NCI-H460 (cell line): ENCODE measurements at places on chromosomes 1 and 21.

DNA sequence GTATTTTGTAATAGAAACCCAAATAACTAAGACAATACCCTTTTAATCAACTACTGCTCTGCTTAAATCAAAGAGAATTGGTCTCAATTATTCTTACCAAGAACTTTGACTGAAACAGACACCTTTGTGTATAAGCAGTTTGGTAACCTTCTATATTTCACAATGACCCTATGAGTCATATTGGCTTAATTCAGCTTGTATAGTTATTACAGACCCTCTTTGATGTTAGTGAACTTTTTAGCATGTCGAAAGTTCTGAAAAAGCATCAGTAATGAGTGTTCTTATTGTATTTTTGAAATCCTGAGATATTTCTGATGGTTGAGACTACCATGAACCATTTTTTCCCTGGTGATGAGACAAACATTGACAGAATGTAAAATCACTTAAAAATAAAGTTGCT is 43.3 kb upstream of the RABGAP1L start:
- DNase-seq: no peak

DNA sequence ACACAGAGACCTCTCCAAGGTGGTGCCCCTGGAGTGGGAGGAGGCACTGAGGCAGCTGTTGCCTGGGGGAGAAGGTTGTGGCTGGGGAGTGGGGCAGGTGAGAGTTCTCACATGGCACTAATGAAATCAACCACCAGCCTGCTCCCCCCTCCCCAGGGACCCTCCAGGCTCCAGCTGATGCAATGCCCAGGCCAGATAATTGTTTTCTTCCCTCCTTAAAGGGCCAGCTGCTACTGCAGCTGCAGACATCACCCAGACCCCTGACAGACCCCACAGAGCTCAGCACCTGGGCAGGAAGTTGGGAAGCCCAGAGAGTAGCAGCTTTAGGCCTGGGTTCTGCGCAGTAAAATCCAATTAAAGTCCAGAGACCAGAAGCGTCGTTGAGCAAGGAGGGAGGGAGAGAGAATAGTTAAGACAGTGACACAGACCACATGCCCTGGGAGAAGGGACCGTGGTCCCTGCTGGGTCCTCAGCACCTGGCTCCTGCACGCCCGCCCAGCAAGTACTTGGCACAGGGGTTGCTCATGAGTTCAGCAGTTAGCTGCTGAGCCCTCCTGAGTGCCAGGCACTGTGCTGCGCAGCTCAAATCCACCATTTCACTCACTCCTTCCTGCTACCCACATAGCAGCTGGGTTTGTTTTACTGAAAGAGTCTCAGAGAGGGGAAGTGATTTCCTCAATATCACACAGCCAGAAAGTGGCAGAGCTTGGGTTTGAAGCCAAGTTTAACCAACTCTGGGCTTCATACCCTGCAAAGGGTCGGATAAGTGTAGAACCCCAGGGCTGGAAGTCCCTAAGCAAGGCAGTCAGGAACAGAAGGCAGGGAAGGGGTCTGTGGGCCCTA is 1.9 kb downstream of the RIMS3 start:
- no peak for DNase-seq

- no peak for DNase-seq
These were observed 56.7 kb upstream of the GCLM start for GRCh38 chr1:93965888-93966287.

DNA sequence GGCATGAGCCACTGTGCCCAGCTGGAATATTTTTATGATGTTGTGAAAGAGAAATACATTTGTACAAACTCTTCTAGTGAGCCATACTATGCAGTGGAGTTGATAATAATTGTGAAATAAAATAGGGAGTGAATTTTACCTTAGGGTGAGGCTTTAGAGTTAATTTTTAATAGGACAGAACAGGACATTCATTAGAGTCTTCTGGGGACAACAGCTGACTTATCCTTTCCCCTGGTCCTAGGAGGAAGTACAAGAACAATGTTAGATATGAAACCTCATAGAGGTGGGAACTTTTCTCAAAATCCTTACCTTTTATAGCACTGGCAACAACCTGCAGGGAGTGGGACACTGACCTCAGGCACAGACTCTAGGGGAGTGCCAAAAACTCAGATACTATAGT is 21.9 kb downstream of the HAO2 start:
- DNase-seq: no peak

DNA sequence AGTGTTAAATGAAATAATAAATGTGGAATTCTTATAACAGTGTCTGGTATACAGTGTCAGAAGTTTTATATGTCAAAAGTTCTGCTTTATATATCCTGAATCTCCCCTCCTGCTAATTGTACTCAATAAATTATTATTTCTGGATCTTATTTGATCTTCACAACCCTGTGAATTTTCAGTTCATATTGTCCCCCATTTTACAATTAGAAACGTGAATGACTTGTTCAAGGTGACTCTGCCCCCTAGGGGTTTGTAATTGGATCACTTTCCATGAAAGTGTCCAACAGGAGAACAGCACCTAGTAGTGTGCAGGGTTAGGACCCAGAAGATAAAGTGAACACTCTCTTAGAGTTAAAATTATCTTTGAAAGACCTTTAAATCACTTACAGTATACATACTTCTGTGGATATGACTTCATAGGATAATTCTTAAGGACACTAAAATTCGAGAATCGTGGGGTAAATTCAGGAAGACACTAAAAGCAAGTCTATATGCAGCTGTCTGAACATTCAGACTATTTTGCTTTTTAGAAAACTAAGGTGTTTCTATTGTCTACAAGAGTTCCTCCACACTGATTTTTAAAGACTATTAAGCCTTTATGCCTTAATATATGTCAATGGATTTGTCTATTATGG is 4.5 kb upstream of the DDR2 start:
- peak; percentile 29 for DNase-seq

GRCh38 chr21:16419188-16419921 is 689.6 kb downstream of the USP25 start:
- DNase-seq: peak; percentile 15

DNA sequence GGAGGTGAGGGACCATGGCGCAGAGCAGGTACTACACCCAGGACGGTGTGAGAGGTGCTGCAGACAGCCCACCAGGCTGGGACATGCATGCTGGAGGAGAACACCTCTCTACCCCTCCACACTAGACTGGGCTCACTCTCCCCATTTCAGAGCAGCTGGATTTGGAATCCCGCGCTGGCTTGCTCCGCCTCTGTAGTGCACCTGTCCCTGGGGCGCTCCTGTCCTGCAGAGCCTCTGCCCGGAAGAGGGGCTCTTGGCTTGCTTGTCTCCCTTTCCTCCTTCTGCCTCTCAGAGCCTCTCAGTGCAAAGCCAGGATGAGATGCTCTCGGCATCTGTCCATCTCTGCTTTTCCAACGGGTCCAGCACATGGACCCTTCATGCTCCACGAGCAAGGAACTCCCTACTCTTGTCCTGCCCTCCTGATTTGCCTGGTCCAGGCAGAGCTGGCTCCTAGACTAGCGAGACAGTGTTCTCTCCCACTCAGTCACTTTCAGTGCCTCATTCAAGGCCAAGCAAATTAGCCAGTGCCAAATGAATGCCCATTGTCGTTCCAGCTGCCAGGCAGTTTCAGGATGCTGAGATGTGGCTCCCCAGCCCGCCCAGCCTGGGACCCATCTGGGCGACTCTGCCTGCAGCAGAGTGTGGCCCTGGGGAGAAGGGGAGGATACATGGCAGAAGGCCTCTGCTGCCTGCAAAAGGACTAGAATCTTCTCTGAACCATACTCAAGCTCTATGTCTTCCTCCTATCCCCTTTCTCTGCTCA is 33.7 kb downstream of the CDCA8 start:
- DNase-seq: no peak

- DNase-seq: no peak
These were observed 6.9 kb upstream of the GPR153 start for GRCh38 chr1:6267686-6268322.

DNA sequence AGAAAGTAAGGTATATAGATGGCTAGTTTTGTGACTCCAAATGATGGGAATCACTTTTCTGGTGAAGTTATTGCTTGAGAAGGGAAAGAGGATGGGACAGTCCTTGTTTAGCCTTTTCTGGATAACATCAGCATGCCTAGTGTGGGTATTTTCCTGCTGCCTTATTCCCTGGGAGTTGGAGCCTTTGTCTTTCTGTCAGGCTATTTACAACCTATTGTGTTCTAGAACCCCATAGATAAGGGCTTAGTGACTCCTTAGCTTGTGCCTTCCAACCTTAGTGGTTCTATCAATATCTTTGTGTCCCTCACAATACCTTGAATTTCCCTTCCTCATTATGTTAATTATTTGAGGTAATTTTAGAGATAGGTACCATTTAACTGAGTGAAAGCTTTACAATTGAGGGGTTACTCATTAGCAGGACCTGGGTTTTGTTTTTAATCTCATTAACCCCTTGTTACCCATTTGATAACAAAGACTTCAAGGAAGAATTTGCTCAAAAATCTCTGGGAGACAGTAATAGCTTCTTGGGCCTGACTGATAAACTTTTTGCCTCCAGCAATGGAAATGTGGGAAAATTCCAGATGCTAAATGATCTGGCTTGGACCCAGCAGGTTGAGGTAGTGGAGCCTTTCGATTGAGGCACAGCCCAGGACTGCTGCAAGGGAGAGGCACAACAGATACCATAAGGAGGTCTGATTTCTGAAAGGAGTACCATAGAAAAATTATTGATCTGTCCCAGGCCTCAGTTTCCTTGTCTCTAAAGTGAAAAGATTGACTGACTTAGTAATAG is 49.0 kb downstream of the CACHD1 start:
- DNase-seq: no peak

DNA sequence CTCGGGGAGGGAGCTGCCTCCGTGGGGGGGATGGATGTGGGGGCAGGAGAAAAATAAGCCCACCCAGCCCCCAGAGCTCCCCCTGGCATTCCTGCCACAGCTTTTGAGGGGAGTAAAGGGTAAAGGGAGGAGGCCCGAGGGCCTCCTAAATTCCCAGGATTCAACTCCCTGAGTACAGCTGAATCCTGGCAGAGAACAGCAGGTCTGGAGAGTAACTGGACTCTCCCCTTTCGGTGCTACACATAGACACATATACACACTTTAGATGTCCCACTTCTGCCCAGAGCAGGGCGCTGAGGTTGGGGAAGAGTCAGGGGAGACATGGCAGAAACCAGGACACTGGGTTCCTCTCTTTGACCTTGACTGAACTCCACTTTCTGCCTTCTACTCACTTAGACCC is 3.0 kb downstream of the KIRREL1 start:
- DNase-seq: no peak

DNA sequence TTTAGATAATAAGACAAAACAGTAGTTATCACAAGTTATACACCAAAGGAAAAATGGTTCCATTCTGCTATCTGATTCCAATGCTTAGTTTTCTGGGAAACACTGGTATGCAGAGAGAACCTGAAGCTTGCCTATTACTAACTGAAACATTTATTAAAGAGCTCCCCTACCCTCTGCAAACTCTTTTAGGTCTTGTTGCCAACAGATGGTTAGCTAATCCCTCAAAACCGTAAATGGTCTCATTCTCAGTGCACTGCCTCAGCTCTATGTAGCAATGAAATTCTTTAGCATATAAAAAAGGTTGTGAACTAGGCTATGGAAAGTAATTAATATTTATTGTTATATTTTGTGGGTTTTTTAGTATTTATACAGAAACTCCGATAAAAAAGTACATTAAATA is 20.4 kb downstream of the C21orf91 start:
- no peak for DNase-seq

- DNase-seq: no peak
These were observed 15.9 kb upstream of the BTG2 start for GRCh38 chr1:203289281-203289981.

DNA sequence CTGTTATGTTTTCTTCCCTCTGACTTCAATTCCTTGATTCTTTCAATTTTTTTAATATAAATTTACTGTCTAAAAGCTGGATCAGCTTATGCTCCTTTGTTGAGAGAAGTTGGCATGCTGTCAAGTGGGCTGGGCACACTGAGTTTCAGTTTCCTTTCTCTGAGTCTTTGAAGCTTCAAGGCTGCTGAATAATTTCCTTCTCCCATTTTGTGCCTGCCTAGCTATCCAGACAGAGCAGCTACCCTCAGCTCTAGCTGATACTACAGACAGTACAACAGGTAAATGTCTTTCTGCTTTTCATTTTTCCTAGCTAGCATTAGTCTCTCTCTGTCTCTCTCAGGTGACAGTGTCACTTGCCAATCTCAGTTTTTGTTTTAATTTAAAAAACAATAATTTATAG is at the start of gene IFI44:
Gene IFI44, plus strand, starts transcription at position 204 of the 400 bp plus-strand sequence. CDS start 365 bp downstream, outside the sequence.
- peak; percentile 70 for DNase-seq

DNA sequence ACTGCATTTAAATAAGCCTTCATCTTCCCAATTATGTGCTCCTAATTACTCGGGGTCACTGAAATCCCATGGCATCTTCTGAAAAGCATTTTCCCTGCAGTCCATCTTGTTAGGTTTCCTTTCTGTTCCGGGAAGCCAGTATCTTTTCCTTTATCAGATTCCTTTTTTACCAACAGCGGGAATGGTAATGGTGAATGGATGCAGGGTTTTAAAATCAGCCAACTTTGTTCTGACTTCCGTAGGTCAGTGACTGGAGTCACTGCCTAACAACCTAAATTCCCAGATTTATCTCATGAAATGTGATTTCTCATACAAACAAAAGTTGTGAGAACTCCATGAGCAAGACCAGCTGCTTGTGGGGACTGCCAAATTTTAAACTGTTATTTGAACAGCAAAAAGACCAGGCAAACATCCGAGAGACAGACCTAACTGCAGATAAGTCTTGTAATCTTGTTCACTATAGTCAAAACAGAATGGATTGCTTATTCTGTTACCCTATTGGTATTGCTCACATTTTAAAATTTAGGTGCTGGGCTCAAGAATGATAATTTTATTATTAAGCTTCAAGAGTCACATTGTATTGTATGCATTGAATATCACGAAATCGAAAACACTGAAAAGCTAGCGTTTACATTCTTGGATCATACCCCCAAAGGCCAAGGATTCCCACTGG is 1.2 kb upstream of the RWDD3 start:
- no peak for DNase-seq

GRCh38 chr1:25033828-25034705 is 104.0 kb upstream of the RUNX3 start:
- no peak for DNase-seq

GRCh38 chr1:227913396-227913763 is 34.4 kb downstream of the WNT9A start:
- DNase-seq: no peak

GRCh38 chr1:205962821-205963221 is 19.6 kb upstream of the SLC26A9 start:
- DNase-seq: no peak

DNA sequence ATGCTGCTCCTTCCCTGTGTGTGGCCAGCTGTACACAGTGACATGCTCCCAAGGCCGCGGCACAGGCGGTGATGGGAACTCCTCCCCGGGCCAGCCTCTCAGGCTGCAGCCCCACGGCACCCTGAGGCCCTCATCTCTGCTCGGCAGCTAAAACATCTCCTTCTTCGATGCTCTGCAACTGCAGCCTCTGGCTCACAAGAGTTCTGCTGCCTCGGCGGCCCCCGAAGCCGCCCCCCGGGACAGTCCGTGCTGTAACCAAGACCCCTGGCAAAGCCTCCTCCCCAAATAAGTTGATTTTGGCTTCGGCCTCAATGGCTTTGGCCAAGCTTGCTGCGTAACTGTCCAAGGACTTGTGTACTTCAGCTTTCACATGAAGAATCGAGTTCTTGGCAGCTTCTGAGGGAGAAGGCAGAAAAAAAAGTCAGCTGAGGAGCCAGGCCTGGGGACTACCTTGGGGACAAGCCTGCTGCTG is 51.3 kb downstream of the GPR161 start:
- no peak for DNase-seq

- DNase-seq: no peak
These were observed 44.3 kb downstream of the SLC16A1 start for GRCh38 chr1:112911506-112912220.
